ENCODE measurements at places on chromosomes 1 and 21.

GRCh38 chr1:169739980-169740379, 6.1 kb upstream of the SELE start:
- DNase-seq = no peak

DNA sequence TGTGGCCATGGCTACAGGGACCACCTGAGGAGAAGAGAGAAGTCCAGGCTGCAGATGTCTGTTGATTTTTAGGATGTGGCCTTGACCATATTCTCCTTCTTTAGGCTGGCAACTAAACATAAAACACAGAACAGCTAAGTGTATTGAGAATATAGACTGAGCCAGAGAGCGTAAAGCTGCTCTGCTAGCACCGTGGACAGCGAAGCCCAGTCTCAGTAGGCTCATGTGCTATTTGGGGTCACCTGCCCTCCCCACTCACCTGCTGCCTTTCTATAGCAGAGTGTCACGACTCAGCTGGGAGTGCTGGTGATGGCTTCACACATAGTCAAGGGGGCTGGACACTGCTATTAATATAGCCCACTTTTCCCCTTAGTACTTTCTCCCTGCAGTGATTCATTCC, 278.5 kb downstream of the KCNH1 start:
- DNase-seq = no peak

- DNase-seq = no peak
Measured at GRCh38 chr21:29233256-29233546, 65.5 kb upstream of the BACH1 start.

GRCh38 chr1:26754086-26754874, 33.5 kb upstream of the PIGV start:
- DNase-seq = no peak

DNA sequence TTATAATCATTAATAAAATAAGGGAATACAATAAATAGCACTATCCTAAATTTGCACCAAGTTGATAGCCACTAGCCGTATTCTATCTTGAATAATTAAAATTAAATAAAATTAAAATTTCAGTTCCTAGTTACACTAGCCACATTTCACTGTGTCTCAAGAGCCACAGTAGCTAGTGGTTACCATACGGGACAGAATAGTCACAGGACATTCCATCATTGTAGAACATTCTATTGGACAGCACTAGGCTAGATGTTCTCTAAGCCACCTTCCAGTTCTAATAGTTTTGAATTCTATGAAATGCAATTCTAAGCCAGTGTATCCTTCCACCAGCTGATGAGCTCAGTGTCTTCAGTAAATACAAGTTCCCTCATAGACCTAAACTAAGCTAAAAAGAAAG, 71.1 kb upstream of the GOLT1A start:
- no peak for DNase-seq

DNA sequence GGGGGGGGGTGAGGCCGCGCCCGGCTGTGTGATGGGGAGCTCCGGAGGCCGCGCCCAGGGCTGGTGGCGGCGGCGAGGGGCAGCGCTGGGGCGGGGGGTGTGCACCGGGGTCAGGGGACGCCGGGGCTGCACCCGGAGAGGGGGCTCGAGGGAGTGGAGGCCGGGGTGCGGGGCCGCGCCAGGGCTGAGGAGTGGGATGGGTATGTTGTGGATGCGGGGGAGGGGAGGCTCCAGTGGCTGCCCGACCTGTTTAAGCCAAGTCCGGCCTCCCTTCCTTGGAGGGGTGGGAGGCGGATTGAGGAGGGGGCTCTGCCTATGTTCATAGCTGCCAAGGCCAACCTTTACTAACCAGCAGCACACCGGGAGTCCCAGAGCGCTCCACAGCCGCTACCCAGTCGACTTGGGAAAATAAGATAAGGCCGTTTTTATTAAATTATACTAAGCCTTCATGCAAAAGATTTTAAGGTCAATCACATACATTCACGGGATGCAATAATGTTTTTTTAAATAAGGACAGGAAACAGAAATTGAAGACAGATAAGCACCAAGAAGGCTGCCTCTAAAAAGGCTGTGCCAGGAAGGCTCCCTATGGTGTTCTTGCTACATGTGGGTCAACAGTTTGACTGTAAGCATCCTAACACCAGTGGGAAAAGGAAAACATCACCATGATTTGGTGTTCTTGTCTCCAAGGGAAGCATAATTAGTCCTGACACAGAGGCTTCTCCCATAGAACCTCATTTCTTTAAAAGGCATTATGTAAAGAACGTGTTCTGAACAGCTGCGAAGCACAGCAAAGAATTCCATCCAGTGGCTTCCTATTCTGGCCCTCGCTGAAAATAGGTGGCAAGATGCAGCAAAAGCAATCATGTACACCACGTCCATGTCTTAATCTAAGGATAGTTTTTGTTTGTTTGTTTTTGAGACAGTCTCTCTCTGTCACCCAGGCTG, 626 bp upstream of the HLCS start:
- DNase-seq = no peak

GRCh38 chr1:155379631-155380090, 59.0 kb downstream of the RUSC1 start:
- no peak for DNase-seq

GRCh38 chr1:29824511-29825273, 588.4 kb downstream of the PTPRU start:
- DNase-seq = no peak

DNA sequence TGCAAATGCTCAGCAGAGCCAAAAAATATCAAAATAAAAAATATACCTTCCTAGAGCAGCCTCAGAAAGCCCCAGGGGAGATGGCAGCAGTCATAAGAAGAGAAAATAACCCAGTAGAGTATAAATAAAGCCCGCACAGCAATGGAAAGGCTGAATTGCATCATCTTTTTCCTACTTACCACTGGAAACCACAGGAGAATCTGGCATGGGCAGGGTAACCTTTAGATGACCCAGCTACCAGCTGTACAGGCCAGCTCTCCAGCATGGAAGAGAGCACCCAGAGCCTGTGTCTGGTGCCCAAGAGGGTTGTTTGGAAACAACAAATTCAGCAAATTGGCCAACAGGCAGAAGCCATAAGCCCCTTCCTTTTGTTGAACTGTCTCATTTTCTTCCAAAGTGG, 253.1 kb downstream of the OMA1 start:
- no peak for DNase-seq

DNA sequence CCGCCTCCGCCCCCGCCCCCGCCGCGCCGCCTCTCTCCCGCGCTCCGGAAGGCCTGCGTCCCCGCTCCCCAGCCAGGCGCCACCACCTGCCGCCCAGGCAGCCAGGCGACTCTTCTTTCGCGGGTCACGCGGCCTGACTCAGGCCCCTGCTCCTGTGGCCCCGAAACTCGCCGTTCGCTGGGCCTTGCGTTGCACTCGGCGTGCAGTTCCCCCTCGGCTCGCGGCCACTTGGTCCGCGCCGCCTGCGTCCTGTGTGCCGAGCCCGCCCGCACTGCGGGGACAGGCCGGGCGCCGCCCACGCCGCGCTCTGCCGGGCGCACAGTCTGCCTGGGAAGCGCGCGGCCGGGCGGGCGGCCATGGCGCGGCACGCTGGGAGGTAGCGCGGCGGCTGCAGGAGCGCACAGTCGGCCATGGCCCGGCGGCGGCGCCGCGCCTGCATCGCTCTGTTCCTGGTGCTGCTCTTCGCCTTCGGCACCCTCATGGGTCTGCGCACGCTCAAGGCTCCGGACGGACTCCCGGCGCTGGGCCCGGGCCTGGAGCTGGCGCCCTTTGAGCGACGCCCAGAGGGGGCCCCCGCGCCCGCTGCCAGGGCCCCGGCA, at the start of gene MANEAL:
Gene MANEAL, plus strand, starts transcription at position 75 of the 599 bp plus-strand sequence. Its CDS starts 336 bp downstream, at position 411.
- DNase-seq = no peak

DNA sequence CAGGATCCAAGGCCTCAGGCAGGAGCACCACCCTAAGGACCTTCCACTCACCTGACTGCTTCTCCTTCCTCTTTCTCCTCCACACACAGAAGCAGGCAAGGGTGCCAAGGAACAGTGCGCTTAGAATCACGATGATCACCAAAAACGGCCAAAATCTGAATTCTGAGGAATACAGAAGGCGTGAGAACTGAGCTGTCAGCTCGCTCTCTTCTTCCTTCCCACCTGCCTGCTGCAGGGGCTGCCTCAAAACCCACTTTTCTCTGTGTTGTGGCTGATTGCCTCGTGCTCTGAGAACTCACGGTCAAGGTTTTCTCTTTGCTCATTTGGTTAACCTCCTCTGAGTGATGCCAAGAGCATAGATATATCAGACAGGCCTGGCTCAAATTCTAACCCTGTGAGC, 23.8 kb downstream of the CD244 start:
- no peak for DNase-seq

- DNase-seq = no peak
Measured at GRCh38 chr21:34939673-34940331, 109.3 kb downstream of the RUNX1 start.

GRCh38 chr1:204418174-204419063, 6.8 kb upstream of the PPP1R15B start:
- no peak for DNase-seq

DNA sequence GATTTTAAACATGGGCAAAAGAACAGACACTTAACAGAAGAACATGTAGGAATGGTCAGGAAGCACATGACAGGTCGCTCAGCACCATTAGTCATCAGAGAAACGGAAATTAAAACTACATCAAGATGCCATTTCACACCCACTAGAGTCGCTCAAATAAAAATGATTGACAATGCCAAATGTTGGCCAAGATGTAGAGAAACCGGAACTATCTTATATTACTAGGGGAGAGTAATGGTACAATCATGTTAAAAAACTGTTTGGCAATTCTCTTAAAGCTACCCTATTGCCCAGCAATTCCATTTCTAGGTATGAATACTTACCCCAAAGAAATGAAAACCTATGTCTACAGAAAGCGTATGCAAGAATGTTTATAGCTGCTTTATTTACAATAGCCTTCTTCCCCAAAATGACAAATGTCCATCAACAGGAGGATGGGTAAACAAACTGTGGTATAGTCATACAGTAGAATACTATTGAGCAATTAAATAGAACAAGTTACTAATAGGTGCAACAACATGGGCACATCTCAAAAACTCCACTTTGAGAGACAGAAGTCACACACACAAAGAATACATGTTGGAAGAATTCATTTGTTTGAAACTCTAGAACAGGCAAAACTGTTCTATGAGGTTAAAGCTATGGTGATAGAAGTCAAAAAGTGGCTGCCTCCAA, 92.8 kb downstream of the ETS2 start:
- DNase-seq = no peak

- no peak for DNase-seq
Measured at GRCh38 chr1:195740862-195741261, 867.4 kb downstream of the KCNT2 start.

DNA sequence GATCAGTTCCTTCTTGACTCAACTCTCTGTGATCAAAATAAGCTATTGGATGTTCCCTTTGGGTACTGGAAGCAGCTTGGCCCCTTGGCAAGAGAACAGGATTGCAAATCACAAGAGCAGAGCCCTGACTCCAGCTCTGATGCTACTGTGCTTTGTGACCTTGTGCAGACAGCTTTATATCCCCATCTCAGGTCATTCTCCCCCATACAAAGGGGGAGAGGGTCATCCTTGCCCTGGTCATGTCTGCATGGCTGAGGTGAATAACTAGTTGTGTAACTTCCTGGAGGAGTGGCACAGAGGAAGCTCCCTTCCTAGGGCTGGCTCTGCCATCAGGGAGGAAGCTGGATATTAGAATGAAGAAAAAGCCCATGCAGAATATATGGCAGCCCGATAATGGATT, 142.9 kb downstream of the DHRS3 start:
- no peak for DNase-seq
